ENCODE measurements at places on chromosomes 13 and 19.

DNA sequence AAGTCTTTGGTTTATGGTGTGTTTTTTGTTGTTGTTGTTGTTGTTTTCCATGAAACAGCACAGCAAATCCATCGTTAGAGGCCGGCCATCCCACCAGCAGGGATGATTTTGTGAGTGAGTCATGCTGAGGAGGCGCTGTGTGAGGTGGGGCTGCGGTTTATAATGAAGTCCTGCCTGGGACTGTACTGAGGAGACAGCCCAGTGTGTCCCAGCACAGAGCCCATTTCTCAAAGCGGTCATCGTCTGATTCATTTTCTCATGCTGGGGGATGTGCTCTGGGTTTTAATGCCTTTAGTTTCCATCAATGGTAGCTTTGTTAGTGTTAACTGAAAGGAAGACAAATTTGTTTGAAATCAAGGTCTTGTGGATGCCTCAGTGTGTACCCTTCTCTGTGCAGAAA is 129.3 kb upstream of the SERP2 start:
- no peak for DNase-seq

GRCh38 chr13:50629966-50630365 is 213.5 kb downstream of the DLEU7 start:
- DNase-seq = no peak

- no peak for DNase-seq
Observed at GRCh38 chr19:33685541-33685940, 63.8 kb downstream of the CHST8 start.

DNA sequence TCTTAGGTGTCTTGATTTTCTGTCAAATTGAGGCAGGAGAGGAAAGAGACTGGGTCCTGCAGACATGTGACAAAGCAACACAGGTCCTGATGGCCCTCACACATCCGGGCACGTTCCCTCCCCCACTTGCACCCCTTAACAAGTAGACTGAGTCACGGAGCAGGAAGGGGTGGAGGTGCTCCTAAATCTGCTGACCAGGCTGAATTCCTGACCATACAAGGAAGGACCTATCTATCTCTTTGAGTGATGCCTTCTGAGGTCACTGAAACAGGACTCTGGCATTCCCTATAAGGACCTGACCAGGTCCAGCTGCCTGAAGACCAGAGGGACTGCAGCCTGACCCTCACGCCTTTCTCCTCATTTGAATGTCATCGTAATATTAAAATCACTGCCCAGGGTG is 250.3 kb downstream of the COL4A1 start:
- DNase-seq = no peak
